Fibroblast of skin of back (primary cell): ENCODE measurements at places on chromosomes 4 and X.

GRCh38 chr4:12579172-12579571 lies 905.0 kb downstream of the RAB28 start:
- DNase-seq, result no peak

DNA sequence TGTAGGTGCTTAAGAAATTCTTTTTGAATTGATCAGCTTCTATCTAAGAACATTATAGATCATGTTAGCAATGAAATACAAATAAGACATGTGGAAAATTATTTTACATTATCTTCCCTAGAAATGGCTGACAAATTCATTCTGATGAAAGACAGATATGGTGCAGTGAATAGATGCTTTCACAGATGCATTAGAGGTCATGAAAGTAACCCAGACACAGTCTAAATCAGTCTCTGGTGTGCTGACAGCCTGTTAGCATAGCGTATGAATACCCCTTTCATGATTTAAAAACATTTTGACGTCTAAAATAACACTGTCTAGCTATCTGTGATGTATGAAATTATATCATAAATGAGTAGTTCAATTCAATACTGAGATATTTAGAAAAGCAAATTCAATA lies 180.9 kb downstream of the UNC5C start:
- DNase-seq, result no peak

DNA sequence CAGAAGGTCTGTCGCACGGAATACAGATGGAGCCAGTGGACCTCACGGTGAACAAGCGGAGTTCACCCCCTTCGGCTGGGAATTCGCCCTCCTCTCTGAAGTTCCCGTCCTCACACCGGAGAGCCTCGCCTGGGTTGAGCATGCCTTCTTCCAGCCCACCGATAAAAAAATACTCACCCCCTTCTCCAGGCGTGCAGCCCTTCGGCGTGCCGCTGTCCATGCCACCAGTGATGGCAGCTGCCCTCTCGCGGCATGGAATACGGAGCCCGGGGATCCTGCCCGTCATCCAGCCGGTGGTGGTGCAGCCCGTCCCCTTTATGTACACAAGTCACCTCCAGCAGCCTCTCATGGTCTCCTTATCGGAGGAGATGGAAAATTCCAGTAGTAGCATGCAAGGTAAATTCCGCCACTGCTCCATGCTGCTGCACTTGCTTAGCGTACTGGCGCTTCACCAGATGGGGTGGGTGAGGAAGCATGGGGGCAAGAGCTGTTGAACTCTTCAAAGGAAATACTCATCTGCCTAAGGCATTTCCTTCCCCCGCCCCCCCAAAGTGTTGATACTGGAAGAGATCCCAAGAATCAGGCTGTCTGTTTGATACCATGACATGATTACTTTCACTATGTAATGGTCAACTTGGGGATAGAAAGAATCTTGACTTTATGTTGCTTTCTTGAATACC lies 24.8 kb downstream of the KLF3 start:
- DNase-seq, result peak; percentile 63

- no peak for DNase-seq
Measured at GRCh38 chrX:105803891-105804290, 18.4 kb upstream of the NRK start.

GRCh38 chr4:89270792-89271191 lies 36.8 kb downstream of the GPRIN3 start:
- DNase-seq, result no peak

DNA sequence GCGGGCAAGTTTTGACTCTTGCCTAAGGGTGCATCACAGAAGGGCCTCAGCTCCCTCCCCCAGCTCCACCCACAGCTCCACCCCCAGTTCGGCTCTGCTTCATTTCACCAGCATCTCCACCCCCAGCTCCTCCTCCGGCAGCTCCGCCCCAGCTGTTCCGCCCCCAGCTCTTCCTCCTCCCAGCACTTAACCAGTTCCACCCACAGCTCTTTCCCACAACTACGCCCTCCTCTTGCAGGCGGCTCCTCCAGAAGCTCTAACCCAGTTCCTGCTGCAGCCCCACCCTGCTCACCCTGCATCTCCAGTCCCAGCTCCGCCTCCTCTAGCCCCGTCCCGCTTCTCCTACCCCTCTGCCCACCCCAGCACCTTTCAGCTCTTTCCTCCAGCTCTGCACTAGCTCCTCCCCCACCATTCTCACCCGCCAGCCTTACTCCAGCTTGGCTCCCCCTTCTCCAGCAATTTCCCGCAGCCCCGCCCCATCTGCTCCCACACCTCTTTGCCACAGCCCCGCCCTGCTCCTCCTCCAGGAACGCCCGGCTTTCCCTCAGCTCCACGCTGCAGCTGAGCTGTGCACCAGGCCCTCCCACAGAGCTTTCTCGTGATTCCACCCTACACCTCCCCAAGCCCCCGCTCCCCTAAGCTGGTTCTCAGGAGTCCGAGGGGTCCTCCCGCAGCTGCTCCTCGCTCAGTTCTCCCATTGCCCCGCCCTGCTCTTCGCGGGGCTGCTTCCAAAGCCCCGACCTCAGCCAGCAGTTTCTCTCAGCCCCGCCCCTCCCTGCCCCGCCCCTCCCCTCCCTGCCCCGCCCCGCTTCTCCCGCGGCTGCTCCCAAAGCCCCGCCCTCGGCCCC lies 1.3 kb upstream of the EOLA1 start:
- DNase-seq, result peak; percentile 94

DNA sequence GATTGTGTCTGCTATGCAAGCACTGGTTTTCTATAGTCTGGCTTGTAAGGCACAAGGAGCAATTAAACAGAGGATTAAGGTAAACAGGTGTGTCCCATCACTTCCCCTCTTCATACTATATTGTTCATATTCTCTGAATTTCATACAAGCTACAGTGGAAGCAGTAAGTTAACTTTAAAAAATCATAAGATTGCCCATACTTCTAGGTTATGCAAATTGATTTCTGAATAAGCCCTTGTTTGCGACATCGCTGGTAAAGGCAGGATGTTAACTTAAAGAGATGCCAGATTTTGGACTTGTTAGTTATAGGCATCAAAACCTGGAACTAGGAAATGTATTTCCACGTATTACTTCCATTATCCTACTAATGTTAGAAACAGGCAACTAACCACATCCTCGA lies 1.0 kb upstream of the TMEM131L start:
- DNase-seq, result no peak
